ENCODE measurements at places on chromosomes 3 and 15. TPM values are rescaled to one million over a fixed set of nuclear protein-coding genes. Genes with fewer than 3 reads are reported as not detected.

Gene TGM5
- polyA plus RNA-seq, result not detected

Gene CTXN2
- polyA plus RNA-seq, result 0.02 TPM

Gene SPSB4
- polyA plus RNA-seq, result 0.21 TPM

Gene GOLGA8G
- polyA plus RNA-seq, result not detected

Gene NAALADL2
- polyA plus RNA-seq, result 1.2 TPM

Gene TMEM207
- not detected for polyA plus RNA-seq

Gene HCN4
- not detected for polyA plus RNA-seq

Gene C3orf70
- under 0.01 TPM for polyA plus RNA-seq

Gene NR2F2
- 3.9 TPM for polyA plus RNA-seq

Gene HIGD2B
- polyA plus RNA-seq, result not detected

Gene CCRL2
- polyA plus RNA-seq, result not detected

Gene DHFR2
- 1.3 TPM for polyA plus RNA-seq

Gene CLSTN2
- 0.02 TPM for polyA plus RNA-seq

Gene MKRN3
- 4.7 TPM for polyA plus RNA-seq

Gene MFGE8
- polyA plus RNA-seq, result 247 TPM

Data from SK-N-SH (cell line).